ENCODE measurements at places on chromosomes 6 and 20.

- no peak for DNase-seq
These were observed at the start of gene PKIG for GRCh38 chr20:44582311-44583025. Gene PKIG (plus strand): TSS chr20:44582579. CDS start chr20:44614557, 31,978 bp downstream.

- no peak for DNase-seq
These were observed 15.0 kb downstream of the FITM2 start for GRCh38 chr20:44296011-44296410.

GRCh38 chr20:61645732-61646131 is 393.7 kb downstream of the CDH4 start:
- no peak for DNase-seq

DNA sequence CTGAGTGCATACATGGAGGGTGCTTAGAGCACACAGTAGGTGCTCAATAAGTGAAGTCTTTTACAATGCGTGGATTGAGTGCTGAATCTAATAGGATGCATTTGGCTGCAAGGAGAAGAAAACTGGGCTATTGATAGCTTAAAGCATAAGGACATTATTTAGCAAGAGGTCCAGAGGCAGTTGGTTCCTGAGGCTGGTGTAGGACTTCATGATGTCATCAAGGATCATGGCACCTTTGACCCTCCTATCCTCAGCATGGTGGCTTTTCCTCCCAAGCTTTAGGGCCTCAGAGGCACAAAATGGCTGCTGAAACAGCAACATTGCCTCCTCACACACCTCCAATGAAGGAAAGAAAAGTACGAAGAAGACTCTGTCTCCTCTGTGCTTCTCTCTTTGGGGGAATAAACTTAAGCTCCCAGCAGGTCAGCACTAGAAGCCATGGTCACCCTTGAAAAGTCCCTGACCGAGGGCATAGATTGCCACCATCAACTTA is 3.1 kb upstream of the PREX1 start:
- no peak for DNase-seq

DNA sequence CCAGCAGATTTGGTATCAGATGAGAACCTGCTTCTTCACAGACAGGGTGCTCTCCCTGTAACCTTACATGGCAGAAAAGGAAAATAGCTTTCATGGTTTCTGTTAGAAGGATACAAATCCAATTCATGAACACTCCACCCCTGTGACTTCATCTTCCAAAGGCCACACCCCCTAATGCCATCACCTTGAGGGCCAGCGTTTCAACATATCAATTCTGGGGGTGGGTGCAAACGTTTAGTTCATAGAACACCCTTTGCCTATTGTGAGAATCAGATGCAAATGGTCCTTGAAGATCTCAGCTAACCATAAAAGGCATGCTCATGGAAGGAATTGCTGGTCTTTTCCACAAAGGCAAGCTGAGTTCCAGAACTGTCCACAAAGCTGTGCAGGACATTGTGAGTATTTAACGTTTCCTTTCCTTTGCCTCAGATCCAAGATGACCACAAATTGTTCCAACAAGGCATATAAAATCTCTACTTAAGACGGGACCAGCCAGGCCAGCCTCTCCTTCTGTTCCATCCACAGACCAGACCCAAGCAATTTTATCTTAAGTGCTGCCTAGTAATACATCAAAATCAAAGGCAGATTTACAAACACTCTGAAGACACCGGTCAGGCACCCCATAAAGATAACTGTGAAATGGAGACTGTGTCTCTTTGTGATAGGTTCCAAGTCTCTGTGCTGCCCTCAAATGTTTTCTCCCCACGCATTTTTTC is 34.7 kb upstream of the SSTR4 start:
- no peak for DNase-seq

- no peak for DNase-seq
These were observed 1.0 kb downstream of the CCN2 start for GRCh38 chr6:131949909-131950766.

DNA sequence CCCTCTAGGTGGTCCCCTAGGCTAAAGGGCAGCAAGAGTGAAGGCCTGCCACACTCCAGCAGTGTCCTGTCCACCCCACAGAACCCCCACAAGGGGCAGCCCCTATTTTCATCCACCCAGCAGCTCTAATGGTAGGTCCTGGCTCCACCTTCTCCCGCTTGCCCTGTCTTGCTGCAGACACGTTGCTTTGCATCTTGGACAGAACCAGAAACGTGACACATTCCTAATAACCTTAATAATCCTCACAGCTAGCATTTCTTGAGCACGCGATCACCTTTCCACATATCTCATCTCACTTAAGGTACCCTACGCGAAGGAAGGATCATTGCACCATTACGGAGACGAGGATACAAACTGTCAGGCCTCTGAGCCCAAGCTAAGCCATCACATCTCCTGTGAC is 11.7 kb upstream of the SLC22A23 start:
- no peak for DNase-seq

- DNase-seq = no peak
These were observed 95.2 kb downstream of the ANKRD60 start for GRCh38 chr20:58133020-58133808.

DNA sequence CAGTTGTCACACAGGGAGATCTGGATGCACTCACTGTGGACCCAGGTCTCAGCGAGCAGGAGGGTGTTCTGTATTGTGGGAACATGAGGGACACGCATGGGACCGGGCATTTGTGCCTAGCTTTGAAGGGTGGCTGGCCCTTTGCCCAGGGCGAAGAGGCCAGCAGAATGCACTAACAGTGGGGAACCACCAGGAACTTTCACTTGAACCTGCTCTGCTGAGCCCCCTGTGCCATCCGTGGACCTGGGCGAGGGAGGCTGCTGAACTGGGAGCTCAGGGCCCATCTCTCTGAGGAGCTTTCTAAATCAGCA is 1.2 kb upstream of the ULBP2 start:
- no peak for DNase-seq

- no peak for DNase-seq
These were observed 51.2 kb upstream of the FRMD1 start for GRCh38 chr6:168130168-168130696.

- no peak for DNase-seq
These were observed 9.6 kb downstream of the TMEM239 start for GRCh38 chr20:2825761-2826160.

GRCh38 chr20:38205001-38205400 is 39.9 kb upstream of the TGM2 start:
- DNase-seq = no peak

GRCh38 chr20:41345729-41346067 is 5.1 kb downstream of the LPIN3 start:
- no peak for DNase-seq

DNA sequence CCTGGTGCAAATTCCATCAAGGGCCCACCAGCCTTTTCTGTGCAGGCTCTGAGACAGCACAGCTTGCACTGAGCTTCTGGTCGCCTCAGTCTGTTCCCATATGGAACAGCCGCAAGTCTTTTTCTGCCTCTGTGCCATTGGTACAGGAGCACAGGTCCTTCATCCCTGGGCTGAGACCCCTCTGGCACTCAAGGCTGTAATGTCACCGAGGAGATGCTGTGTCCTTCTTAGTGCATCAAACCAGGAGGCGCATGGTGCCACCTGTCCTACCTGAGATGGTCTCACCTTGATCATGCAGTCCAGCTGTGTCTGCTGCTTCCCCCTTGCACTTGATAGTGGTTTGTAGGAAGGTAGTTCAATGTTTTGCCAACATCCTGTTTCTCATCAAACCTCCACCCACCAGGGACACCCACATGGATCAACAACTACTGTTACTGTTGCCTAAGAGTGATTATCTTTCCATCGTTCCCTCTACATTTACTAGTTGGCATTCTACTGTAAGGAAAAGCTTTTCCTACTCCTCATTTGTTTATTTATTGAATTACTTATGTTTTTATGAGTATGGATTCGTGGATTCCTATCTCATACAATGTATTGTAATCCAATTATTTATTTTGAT is 29.0 kb downstream of the FAM50B start:
- no peak for DNase-seq

GRCh38 chr20:15716256-15716655 is 857.0 kb downstream of the KIF16B start:
- DNase-seq = no peak

DNA sequence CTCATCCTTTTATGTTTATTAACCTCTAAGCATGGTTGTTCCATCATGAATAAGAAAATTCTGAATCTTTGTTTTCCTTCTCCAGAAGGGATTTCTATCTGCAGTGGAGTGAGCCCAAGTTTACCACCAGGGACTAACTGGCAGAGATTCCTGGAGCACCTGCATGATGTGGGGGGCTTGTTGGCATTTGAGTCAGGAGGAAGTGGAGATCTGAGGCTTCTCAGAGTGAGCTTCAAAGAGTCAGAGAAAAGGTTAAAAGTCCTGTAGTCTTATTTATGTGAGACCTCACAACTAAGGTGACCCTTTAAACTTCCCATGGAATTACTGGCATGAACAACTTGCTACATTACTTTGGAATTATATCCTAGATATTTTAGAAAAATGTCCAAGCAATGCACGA is 138.1 kb upstream of the SLC24A3 start:
- DNase-seq = no peak

- DNase-seq = no peak
These were observed 194.2 kb downstream of the SLC35F1 start for GRCh38 chr6:118101220-118101619.

DNA sequence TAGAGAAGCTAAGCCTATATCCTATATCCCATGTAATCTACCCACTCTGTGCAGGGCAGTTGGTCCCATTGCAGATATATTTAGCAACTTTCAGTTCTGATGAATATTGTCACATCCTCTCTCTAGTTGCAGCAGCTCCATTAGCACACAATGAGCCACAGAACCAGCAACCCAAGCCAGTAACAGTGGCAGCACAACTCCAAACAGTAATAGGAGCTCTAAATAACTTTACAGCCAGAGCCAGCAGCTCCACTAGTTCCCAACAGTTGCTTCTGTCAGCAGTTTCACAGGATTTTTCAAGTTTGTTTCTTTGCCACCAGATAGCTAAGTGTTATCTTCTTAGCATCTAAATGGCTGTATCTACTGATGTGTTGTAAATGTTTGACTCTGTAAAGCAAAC is 490.8 kb downstream of the HTR1B start:
- DNase-seq = no peak
